ENCODE measurements at places on chromosomes 4 and X.

GRCh38 chrX:20863649-20864048 lies 510.6 kb upstream of the CNKSR2 start:
- DNase-seq, result no peak

- no peak for DNase-seq
These were observed 734.1 kb downstream of the ADGRL3 start for GRCh38 chr4:61934198-61934597.

GRCh38 chr4:89000844-89001360 lies 56.1 kb downstream of the FAM13A start:
- no peak for DNase-seq

DNA sequence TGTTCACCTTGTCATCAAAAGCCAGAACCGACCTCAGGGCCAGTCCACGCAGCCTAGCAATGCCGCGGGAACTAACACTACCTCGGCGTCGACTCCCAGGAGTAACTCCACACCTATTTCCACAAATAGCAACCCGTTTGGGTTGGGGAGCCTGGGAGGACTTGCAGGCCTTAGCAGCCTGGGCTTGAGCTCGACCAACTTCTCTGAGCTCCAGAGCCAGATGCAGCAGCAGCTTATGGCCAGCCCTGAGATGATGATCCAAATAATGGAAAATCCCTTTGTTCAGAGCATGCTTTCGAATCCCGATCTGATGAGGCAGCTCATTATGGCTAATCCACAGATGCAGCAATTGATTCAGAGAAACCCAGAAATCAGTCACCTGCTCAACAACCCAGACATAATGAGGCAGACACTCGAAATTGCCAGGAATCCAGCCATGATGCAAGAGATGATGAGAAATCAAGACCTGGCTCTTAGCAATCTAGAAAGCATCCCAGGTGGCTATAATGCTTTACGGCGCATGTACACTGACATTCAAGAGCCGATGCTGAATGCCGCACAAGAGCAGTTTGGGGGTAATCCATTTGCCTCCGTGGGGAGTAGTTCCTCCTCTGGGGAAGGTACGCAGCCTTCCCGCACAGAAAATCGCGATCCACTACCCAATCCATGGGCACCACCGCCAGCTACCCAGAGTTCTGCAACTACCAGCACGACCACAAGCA lies 898 bp downstream of the UBQLN2 start:
- DNase-seq, result no peak

DNA sequence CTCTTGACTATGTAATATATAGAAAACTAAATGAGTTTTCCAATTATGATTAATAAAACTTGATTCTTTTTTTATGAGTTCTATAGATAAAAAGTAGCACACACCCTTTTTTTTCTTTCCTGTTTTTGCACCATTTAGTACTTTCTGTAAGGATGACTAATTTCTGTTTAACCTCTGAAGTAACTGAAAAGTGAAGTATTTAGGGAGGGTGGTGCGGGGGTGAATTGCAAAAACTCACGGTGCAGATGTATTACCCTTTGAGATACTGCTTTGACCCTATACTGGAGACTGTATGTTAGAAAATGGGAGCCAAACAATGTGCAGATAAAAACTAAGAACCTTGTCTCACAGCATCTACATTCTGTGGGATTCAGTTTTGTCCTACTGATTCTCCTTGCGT lies 471.6 kb downstream of the DTHD1 start:
- DNase-seq, result no peak

GRCh38 chrX:110133735-110134370 lies 130.9 kb downstream of the TMEM164 start:
- DNase-seq, result no peak
